ENCODE measurements at places on chromosomes 16 and 17.

- no peak for DNase-seq
Observed at GRCh38 chr17:41284546-41284945, 9.0 kb downstream of the KRTAP9-7 start.

DNA sequence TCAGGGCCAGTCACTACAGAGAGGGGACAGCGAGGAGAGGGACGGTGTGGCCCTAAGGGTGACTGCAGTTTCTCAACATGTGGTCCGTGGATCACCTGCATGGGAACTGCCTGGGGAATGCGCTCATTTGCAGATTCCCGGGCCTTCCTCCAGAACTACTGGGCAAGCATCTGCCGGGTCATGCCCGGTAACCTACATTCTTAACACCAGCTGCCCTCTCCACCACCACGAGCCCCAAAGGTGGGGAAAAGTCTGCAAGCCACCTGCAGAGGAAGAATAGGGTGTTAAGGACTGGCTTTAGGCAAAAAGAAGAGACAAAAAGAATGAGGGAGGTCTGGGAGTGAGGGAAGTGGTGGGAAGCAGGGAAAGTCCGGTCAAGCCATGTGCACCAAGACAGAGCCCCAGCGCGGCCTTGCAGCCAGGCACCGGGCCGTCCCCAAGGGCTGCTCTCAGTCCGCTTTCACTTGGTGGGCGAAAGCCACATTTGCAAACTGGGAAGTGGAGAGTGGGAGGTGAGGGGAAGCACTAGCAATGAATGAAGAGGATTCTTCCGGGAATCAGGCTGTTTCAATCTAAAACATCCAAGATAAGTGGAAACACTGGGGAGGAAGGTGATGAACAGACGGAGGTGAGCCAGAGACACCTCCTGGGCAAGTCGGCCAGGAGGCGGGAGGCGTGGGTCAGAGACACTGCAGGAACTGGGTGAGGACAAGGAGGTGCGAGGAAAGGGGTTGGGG lies 70.3 kb downstream of the N4BP1 start:
- no peak for DNase-seq

- DNase-seq = peak; percentile 31
Observed at GRCh38 chr17:63442549-63443035, 3.5 kb downstream of the CYB561 start.

DNA sequence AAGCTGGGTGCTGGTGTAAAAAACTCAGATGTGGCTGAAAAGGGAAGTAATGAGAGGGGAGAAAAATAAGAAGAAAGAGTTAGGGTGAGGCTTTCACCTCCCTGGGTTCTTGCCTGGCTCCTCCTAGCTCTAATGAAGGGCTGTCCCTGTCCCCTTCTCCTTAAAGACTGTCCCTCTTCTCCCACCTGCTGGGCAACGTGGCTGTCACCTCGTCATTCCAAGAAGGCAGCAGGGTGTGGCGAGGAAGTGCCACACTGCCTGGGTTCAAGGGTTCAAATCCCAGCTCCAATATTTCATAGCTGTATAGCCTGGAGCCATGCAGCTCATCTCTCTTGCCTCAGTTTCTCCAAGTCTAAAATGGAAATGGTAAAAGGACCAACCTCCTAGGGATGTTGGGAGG lies 122.5 kb upstream of the CACNG5 start:
- peak; percentile 36 for DNase-seq

- no peak for DNase-seq
Observed at GRCh38 chr16:56618138-56618537, 7.4 kb upstream of the MT1E start.

GRCh38 chr17:61442878-61443474 lies 9.2 kb upstream of the TBX4 start:
- DNase-seq = no peak

DNA sequence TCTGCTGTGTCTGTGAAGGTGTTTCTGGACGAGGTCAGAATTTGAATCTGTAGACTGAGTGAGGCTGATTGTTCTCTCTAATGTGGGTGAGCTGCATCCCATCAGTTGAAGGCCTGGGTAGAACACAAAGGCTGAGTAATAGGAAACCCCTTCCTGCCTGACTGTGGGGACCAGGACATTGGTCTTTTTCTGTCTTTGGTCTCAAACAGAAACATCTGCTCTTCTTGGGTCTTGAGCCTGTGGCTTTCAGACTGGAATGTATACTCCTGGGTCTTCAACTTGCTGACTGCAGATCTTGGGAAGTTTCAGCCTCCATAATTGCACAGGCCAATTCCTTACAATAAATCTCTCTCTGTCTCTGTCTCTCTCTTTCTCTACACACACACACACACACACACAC lies 19.6 kb upstream of the LRRC75A start:
- no peak for DNase-seq

DNA sequence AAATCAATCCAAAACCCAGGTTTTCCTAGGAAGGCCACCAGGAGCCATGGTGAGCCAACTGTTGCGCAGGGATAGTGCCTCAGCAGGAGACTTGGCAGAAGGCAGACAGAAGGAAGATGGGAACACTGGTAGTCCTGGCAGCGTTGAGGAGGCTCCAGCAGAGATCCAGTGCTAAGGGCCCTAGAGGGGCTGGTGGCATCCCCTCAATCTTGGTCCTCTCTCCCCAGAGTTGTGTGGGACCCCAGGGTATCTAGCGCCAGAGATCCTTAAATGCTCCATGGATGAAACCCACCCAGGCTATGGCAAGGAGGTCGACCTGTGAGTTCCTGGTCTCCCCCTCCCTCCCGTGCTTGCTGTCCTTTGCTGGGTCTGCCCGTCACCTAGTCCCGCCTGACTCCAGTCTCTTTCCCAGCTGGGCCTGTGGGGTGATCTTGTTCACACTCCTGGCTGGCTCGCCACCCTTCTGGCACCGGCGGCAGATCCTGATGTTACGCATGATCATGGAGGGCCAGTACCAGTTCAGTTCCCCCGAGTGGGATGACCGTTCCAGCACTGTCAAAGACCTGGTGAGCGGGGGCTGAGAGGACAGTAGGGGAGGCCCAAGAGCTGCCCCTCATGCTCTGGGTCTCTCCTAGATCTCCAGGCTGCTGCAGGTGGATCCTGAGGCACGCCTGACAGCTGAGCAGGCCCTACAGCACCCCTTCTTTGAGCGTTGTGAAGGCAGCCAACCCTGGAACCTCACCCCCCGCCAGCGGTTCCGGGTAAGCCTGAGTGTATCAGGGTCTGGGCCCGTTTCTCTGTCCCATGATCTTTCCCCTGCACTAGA lies 5.7 kb downstream of the CFAP119 start:
- DNase-seq = no peak

DNA sequence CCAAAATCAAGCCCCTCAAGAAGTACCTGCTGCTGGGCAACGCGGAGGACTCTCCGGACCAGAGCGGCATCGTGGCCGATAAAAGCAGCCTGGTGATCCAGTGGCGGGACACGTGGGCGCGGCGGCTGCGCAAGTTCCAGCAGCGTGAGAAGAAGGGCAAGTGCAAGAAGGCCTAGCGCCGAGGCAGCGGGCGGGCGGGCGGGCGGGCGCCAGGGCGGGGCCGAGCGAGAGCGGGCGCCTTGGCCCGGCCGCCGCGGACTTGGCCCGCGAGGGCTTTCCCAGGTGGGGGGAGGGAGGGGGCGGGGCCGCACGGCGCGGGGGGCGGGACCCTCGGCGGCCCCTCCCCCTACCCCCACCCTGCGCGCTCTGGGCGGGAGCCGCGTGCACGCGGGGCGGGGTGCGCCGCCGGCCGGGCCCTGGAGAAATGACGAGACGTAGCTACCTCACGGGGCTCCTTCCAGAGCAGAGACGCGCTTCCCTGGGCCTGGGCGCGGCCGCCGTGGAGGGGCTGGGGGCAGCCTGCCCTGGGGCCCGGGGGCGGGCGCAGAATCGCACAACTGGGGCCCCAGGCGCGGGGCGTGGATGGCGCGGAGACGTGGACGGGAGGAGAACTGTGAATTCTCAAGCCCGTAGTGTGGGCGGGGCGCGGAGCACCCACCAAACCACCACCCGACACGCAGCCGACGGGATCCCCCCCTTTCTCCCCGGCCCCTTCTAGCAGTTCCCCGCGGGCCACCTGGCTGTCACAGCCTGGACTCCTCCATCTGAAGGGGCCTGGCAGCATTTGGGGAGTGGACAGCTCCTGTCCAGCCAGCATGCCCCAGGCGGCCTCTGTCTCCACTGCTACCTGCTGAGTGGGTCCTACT lies 218.7 kb downstream of the NTN1 start:
- DNase-seq = peak; percentile 68

DNA sequence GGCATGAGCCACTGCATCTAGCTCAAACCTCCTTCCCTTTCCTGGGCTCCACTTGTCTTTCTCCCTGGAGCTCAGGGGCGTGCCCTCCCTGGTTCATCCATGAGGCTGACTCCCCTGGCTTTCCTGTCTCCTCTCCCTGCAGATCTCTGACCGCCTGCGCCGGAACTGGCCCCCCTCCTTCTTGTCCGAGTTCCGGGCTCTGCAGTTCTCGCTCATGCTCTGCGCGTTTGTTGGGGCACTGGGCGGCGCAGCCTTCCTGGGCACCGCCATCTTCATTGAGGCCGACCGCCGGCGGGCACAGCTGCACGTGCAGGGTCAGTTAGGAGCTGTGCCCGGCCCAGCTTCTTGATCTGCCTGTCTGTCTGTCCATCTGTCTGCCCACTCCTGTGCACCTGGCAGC lies 1.2 kb upstream of the LAT start:
- no peak for DNase-seq

DNA sequence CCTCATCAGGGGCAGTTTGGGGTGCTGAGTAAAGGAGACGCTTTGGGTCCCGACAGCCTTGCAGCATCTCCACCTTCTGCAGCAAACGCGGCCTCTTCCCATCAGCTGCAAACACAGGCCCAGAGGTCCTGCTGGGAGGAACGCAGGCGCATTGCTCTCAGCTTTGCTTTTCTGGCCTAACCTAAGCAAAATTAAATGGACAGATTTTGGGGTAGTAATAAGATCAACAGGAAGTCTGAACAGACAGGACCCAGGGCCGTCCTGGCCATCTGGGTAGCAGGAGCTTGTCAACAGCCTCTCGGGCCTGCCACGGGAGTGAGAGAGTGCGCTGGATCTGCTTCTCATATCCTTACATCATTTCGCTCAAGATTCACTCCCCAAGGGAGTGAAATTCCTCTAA lies 7.2 kb downstream of the NUBP1 start:
- no peak for DNase-seq

DNA sequence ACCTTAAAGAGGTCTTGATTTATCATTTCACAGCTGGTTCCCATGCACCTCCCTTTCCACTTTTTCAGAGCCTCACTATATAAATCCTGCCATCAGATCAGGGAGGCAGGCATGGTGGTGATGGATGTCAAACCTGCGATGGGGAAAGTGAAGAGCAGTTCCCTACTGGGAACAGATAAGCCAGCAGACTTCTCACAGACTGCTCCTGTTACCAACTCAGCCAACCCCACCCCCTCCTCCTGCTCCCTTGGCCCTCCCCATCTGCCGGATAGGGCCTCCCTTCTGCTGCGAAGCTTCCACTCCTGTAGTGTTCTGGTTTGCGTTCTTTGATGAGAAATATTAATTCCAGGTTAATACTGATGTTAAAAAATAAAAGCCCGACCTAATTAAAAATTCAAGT lies 232.1 kb downstream of the STX8 start:
- no peak for DNase-seq
